ENCODE measurements at places on chromosomes 5 and 9.

- no peak for DNase-seq
Observed at GRCh38 chr9:90927496-90927895, 125.9 kb downstream of the SYK start.

- DNase-seq: no peak
Observed at GRCh38 chr9:91546574-91546973, 122.9 kb upstream of the NFIL3 start.

GRCh38 chr9:117887941-117888340, 183.7 kb downstream of the TLR4 start:
- no peak for DNase-seq

DNA sequence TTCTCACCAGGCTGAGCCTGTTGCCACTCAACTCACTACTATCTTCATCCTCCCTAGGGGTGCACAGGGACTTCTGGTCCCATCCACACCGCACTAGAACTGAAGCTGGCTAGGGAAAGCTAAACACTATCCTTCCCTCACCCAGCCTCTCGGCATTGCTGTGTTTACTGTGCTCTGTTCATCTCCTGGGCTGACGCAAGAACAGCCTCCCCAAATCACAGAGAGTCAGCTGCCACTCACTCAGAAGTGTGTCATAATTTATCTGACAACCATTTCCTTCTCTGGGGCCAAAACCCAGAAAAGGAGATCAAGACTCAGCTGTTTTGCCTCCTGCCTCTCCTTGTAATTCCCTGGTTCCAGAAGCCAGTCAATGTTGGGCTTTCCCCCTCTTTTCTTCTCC, 92.8 kb downstream of the ARHGEF28 start:
- no peak for DNase-seq

- no peak for DNase-seq
Observed at GRCh38 chr5:109936996-109937395, 247.3 kb downstream of the MAN2A1 start.

- no peak for DNase-seq
Observed at GRCh38 chr5:119028575-119028974, 40.2 kb upstream of the DTWD2 start.

GRCh38 chr9:127485995-127486394, 34.7 kb downstream of the LRSAM1 start:
- DNase-seq: no peak

GRCh38 chr5:27377626-27378025, 339.2 kb upstream of the CDH9 start:
- no peak for DNase-seq

Measured in inflammatory macrophage treated with lipopolysaccharide for 1 hour (primary cell).